Stimulated activated CD8-positive, alpha-beta memory T cell treated with anti-CD3 and anti-CD28 coated beads, Interleukin-7, amount 100 ng/mL, for 24 hours (primary cell): ENCODE measurements at places on chromosomes 12 and 14.

DNA sequence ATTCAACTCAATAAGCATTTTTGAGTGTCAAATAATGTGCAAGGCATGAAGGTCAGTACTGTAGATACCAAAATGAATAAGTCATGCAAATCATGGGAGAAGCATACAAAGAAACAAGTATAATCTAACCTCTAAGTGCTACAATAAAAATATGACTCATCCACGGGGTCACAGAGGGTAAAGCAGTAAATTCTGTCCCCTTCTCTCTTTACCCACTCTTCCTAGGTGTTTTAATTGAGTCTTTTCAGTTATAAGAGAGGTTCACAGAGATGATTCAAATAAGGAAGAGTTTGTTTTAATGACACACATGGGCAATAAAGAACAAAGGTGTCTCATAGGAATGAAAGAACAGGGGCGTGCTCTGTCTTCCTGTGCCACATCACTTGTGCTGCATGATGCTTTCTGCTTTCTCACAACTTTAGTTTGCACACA is 71.5 kb upstream of the DAAM1 start:
- DNase-seq, result no peak

- DNase-seq, result no peak
Observed at GRCh38 chr14:96094656-96095055, 55.5 kb downstream of the C14orf132 start.

- no peak for DNase-seq
Observed at GRCh38 chr14:73719361-73719760, 5.2 kb upstream of the PNMA1 start.

DNA sequence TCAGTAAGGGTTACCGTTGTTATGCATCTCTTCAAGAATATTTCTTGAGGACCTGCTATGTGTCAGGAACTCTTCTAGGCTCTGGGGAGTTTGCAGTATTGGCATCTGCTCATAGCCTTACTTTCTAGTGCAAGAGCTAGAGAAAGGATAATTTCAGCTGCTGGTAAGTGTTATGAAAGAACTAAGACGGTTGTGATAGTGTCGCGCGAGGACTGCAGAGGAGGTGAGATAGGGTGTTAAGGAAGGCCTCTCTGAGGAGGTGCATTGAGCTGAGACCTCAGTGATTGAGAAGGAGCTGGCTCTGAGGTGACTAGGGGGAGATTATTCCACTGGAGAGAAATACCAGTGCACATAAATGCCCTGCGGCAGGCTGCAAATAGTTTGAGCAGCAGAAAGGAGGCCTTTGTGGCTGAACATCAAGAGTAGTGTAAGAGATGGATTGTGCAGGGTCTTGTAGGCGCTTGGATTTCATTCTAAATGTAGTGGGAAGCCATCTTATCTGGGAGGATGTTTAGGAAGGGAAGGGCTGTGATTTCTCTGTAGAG is 824 bp downstream of the DDX55 start:
- DNase-seq, result no peak

- DNase-seq, result no peak
Observed at GRCh38 chr12:89450907-89451306, 73.7 kb downstream of the GALNT4 start.

DNA sequence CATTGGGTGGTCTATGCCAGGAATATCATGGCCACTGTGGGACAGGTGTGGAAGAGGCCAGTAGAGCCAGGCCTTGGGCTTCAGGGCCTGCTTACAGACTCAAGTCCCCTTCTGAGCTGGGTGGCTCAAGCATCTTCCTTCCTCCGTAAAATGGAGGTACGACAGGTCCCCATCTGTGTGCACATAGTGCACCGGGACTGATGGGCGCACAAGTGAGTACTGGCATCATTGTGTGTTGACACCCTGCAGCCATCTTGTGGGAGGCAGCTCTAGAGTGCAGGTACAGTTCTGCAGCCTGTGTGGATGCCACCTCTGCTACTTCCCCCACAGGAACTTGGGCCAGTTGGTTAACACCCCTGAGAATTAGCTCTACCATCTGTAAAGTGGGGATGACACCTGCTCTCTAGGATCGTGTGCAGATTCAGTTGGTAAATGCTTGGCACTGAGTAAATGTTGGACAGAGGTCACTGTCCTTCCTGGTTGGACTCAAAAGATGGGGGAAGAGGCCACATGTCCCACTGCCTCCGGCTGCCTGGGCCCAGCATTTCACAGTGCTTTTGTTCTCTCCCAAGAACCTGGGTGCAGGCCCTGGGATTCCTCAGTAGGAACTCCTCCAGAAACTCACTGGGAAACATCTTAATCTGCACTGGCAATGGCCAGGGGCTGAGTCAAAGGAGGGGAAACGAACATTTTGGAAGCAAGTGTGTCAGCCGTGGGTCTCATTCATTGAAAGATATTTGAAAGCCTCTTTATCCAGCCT is 70.6 kb downstream of the C14orf132 start:
- DNase-seq, result no peak

DNA sequence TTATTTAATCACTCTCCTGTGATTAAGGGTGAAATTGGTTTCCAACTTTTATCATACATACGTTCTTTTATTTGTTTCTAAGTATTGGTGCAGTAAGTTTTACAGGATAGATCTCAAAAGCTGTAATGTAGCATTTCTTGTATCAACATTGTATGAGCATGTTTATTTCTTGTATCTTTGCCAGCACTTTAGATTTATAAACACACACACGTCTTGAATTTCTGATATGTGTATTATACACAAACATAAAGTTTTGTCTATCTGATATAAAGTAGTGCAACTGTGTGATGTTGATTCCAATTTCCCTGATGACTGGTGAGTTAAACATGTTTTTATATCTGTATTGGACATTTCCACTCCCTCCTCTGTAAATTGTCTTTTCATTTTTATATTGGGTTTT is 134.7 kb downstream of the NOVA1 start:
- no peak for DNase-seq

- no peak for DNase-seq
Observed at GRCh38 chr12:110282300-110282860, 1.3 kb downstream of the ATP2A2 start.

DNA sequence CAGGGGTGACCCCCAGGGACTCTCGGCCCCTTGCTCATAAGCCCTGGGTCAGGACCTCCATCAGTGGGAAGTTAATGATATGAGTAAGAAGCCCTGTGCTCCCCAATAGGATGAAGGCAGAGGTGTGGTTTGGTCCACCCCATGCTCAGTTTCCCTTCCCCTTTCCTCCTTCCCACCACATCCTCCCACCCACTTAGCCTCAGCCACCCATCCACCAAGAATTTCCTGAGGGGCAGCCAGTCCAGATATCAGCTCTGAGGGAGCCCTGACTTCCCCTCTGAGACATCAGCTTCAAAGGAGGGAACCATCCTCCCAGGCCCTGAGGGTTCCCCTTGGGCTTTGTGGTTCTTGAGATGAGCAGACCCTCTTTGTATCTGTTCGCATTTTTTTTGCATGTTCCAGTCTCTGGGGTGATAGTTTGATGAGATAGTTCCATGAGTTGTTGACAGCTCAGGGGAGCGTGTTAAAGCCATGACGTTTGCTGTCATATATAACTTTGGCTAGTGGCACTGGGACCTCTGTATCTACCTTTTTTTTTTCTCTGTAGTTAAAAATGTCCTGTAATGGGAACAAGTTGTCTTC is 71.2 kb downstream of the LGMN start:
- DNase-seq, result peak; percentile 43

- DNase-seq, result no peak
Observed at GRCh38 chr12:108218921-108219320, 89.8 kb downstream of the WSCD2 start.

DNA sequence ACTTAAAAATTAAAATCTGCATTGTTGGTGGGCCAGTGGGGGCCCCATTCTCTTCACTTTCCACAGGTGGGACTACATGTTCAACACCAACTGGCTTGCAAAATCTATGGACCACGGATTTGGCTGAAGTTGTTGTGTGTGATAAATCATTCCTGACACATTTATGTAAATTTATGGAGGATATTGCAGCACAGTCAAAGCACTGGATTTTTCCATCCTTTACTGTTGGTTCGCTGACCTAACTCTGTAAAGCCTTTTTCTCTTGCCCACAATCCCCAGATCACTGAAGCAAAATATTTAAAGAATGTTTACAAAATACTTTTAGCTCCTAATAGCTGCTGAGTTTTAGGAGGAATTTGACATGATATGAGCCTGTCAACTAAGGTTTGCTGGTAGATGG is 219.7 kb upstream of the PRICKLE1 start:
- no peak for DNase-seq

DNA sequence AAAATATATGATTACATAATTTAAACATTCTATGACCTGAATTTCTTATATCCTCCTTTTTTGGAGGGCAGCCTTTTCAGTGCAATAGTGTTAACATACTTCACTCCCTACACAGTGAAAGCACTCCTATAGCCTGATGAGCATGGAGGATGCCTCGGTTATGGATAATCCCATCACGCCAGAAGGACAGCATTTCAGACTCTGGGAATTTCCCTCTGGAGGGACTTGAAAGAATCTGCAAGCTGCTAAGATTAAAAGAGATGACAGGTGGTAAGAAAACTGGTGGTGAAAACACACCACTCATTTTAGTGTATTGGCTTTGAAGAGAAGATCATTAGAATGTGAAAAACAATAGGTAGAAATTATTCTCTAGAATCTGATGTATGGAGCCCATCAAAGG is 99.3 kb upstream of the LMNTD1 start:
- no peak for DNase-seq

DNA sequence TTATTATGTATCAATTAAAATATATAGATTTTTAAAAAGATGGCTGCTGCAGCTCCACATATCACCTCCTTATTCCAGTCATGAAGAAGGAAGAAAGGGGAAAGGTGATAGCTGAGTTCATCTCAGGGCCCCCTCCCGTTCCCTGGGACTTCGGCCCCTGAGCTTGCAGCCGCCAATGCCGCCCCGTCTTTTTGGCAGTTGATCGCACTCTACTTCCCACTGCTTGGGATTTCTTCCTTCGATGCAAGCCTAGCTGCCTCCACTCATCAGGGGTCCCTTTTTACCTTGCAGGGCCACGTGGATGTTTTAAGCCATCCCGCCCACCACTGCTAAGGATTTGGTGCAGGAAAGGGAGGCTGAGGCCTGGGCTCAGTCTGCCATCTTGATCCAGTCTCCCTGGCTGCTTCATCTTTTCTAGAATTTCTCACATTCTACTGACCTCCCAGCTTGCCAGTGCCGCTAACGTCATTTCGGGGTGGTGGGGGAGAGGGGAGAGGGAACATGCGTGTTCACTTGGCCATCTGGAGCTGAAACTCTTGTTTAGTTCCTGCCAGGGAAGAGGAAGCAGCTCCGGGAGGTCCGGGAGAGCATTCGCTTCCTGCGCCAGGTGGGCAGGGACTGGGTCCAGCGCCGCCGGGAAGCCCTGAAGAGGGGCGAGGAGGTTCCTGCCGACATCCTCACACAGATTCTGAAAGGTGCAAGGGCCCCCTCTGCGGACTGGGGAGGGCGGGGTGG is 31.3 kb downstream of the CYP46A1 start:
- no peak for DNase-seq

GRCh38 chr12:114371250-114371649 is 34.7 kb downstream of the TBX5 start:
- DNase-seq, result no peak

- DNase-seq, result no peak
Observed at GRCh38 chr14:77859934-77860570, 60.1 kb downstream of the ADCK1 start.

- no peak for DNase-seq
Observed at GRCh38 chr12:121568971-121569751, 11.7 kb downstream of the KDM2B start.

DNA sequence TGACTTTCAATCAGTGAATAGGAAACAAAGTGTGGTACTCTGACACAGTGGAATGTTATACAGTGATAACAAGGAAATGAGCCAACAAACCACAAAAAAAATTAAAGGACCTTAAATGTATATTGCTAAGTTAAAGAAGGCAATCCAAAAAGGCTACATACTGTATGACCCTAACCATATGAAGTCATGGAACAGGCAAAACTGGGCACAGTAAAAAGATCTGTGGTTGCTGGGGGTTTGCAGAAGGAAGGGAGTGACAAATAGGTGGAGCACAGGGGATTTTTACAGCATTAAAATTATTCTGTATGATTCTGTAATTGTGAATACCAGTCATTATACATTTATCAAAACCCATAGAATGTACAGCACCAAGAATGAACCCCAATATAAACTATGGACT is 112.6 kb downstream of the KCNC2 start:
- DNase-seq, result no peak

DNA sequence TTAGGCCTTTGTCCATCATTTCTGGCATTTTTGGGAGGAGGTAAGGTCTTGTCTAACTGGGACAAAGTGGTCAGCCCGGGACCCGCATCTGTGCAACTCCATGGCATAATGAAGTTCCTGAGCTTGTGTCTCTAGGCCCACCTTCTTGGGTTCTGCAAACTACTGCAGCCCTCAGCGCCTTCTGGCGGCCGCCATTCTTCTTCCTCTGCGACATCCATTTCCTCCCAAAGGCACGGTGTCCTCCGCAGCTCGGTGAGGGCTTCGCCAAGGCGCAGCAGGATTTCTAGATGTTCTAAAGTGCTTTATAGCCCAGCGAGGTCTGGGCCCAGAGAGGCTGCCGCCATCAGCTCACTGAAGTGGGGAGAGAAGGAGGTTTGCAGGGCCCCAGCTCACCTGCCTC is 134.4 kb upstream of the OR4E1 start:
- no peak for DNase-seq

DNA sequence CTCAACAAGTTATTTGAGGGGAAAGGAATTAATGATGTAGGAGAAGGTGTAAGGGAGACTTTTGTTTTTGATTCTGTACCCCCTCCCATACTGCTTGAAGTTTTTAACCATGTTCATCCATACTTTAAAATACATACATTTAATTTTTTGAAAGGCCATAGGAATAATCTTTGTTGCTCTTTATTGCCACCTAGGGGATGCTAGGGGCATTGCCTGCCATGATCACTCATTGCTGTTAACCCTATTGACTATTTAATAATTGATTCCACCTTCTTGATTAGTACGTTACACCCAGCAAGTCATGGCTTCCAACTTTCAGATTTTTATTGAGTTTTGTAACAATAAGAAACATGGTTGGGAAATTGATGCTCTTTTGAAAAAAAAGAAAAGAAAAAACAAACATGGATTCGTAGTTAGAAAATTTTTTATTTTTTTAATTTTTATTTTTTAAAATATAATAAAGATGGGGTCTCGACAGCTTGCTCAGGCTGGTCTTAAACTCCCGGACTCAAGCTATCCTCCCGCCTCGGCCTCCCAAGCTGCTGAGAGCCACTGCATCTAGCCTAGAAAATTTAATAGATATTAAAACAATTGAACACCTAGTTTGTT is 8.5 kb upstream of the PRKAB1 start:
- DNase-seq, result no peak

- DNase-seq, result no peak
Observed at GRCh38 chr14:85479306-85479705, 50.6 kb upstream of the FLRT2 start.
